NCI-H69 (cell line): ENCODE measurements at places on chromosomes 11 and 22.
A peak's percentile ranks its signal among the peaks of the same experiment; 100 is the strongest.

DNA sequence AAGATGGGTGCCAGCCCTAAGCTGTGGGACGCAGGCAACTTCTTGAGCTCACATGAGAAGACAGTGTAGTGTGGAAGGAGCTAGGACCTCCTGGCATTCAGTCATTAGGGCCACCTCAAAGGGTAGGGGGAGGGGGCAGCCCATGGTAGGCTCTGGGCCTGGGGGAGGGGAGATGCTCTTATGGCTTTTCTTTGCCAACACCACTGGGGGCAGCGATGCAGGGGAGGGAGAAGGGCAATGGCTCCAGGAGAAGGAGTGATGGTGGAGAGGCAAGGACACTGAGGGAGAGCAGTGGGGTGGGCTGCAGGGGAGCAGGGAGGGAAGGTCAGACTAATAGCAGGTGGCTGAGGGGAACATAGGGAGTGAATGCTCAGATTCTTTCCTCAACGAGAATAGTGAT lies 63.3 kb upstream of the SUSD2 start:
- peak; percentile 47 for DNase-seq

GRCh38 chr11:43833657-43834073 lies 47.0 kb upstream of the ALKBH3 start:
- DNase-seq = peak; percentile 91

GRCh38 chr22:37018815-37019308 lies 385 bp downstream of the TST start:
- DNase-seq = peak; percentile 58

DNA sequence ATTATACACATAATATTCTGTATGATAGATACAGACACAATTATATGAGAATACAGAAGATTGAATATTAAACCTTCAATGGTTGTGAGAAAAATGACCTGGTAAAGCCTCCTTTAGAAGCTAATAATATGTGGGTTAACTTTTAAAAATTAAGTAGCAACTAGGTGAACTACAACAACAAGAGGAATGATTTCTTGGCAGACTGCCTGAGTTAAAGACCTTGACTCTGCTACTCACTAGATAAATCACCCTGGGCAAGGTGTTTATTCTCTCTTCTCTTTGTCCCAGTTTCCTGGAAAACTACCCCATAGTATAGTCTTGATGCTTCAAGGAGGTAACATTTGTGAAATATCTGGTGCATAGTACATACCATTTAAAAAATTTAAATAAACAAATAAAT lies 519.6 kb upstream of the TENM4 start:
- no peak for DNase-seq

DNA sequence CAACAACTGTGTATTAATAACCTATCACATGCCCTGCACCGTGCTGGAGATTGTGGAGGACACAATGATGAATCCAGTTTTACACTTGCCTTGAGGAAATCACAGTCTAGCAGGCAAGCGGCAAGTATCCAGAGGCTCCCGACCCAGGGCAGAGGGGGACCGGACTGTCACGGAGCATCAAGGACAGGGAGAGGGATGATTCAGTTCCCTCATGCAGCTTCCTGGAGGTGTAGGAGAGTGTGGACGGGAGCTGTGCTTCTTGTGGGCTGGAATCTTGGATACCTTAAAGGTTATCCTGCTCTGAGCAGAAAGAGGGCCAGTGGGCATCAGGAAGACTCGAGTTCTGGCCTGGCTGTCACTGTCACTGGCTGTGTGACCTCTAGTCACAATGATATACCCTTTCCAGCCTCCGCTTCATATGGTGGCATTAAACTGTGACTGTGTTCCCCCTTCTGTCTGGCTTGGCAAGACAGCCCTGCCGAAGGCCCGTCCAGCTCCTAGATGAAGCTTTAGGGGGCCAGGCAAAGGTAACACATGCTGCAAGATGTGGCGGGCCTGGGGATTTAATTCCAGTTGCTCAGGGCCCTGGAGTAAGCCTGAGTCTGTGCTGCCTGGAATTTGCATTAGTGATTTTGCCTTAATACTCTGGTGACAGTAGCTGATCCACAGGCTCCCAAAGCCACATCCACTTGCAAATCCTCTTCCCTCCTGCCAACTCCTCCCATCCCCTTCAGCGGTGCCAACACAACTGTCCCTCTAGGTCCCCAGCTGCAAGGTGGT lies 162.8 kb downstream of the DSCAML1 start:
- DNase-seq = no peak

DNA sequence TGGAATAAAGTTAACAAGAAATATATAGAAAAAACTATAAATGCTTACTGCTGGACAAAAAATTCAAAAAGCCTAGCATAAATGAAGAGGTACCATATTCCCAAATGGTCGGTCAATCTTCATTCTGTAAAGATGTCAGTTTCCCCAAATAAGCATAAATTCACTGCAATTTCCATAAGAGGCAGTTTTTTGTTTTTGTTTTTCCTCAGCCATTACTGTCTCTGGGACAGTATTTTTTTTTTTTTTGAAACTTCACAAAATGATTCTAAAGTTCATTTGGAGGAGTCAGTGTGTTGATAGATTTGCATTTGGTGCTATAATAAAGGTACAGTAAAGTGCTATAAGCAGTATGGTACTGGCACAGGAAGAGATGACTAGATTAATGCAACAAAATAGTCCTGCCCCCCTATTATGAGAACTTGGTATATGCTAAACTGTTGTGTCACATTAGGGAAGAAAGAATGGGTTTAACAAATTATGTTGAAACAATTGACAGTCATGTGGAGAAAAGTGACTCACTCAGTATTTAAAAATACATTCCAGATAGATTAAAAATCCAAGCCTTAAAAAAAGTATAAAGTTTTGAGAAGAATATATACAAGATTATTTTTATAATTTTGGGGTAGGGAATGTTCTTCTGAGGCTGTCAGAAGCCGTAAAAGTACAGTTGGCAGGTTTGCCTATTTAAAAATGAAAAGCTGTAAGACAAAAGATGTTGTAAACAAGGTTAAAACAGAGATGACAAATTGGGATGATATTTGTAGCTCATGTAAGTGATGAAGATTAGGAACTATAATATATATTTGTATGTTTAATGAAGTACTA lies 2.6 kb upstream of the FTH1 start:
- DNase-seq = no peak

DNA sequence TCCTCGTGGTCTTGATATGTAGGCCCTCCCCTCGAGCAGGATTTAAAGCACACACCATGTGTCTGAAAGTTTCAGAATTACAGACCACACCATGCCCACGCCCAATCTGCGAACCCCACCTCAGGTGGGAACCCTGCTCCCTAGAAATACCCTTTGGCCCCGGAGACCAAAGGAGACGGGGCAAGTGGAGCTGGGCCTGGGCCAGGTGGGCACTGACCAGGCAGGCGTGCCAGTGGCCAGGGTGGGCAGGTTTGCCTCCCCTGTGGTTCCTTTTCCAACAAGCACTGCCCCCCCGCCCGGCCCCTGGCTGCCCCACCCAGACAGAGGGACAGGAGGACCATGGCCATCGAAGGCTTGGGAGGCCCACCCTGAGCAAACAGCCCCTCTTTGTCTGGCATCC lies 400.4 kb downstream of the TBC1D22A start:
- DNase-seq = no peak

- peak; percentile 17 for DNase-seq
These were observed 56.9 kb upstream of the PRSS23 start for GRCh38 chr11:86743223-86744118.

- no peak for DNase-seq
These were observed 19.9 kb upstream of the USP47 start for GRCh38 chr11:11821899-11822298.

DNA sequence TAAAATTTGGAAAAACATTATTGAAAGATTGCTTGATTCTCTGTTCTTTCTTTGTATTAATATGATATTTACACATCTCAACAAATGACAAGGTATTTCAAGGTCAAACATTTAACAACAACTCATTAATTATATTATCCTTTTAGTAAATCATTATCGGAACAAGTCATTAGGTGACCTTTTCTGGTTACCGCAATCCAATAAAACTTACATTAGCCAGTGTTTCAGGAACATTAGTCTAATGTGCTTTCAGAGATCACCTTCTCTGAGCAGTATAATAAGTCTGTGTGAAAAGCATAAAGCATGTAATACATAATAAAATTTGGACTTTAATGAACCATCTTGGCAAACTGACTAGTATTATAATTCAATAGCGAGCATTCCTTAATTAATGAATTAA lies 1466.4 kb downstream of the FAM181B start:
- DNase-seq = no peak

DNA sequence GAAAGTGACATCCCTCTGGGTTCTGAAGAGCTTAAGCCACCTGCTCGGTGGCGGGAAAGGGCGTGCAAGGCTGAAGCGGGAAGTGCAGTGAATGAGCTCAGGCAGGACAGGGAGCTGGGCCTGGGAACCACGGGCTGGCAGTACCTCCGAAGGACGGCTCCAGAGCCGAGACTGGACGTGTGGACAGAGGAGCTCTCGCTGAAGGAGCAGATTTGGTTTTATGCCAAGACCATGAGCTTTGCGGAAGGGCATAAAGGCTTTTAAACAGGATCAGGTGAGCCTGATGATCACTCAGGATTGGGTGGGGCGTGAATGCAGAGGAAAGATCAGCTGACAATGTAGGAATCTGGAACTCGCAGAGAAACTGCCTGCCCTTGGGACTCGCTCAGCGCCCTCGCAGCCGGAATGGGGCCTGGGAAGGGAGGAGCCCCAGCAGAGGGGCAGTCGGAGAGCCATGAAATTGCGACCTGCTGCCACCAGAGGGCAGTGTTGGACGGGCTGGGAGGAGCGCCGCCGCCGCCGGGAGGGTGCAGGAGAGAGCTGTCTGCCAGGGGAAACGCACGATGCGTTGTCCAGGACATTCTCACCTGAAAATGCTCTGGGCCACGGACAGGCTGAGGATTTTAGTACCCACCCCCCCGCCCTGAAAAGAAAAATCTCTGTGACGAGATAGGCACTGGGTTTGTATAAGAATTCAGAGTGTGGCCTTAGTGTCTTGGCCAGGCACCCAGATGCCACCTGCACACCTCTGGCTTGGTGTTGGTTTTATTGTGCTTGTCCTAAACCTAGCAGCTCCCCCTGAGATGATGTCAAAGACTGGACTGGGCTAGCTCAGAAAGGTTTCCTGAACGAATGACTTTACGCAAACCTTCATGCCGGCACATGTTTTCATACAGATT lies 324.4 kb downstream of the NTM start:
- peak; percentile 92 for DNase-seq

DNA sequence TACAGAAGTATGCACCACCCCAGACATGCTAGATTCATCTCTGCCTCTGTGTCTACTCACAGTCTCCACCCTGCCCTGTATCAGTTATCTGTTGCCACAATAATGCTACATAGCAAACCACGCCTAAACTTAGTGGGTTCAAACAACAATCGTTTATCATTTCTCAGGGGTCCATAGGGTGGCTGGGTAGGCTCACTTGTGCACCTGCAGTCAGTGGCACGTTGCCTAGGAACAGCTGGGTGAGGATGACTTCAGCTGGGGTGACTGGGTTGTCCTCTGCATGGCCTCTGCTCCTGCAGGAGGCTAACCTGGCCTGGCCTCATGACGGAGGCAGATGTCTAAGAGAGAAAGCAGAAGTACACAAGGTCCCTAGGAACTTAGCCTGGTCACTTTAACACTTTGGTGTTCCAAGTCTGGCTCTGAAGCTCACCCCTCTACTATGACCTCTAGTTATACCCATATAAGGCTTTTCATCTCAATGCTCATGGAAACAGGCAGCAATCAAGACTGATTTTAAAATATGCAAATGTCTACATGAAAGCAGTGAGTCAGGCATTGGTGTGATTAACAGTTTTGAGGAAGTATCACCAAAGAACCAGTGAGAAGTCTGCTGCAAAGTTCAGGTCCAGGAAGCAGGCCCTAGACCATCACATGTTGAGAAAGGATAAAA lies 10.7 kb downstream of the OLFML1 start:
- DNase-seq = no peak

- no peak for DNase-seq
These were observed 299.9 kb downstream of the DCDC1 start for GRCh38 chr11:31069447-31070205.

DNA sequence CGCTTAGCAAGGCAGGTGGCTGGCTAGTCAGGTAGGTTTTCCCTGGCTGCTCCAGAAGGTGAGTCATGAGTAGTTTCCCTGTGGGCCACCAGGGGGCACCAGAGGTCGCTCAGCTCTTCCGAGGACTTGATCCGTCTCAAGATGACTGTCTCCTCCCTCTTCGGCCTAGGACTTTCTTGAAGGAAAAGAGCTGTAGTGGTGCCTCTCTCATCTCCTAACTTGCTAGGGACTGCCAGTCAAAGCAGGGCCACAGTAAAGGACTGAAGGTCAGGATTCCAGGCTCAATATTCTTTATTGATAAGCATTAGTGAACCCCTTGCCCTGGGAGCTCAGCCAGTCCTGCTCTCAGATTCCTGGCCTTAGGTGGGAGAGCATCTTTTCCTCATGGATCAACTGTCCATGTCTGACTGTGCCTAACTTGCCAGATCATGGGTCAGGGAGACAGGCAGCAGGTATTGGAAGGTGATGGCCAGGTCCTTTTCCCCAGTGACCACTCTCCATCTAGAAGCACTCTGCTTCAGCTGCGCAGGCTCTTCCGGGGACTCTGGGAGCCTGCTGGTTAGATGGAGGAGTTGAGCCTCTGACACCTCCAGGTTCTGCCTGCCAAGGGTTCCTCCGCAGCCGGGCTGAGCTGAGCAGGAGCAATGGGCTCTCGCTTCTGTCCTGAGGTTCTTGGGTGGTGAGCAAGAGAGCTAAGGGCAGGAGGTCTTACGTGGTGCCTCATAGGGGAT lies 1.9 kb downstream of the POLD4 start:
- DNase-seq = peak; percentile 71

DNA sequence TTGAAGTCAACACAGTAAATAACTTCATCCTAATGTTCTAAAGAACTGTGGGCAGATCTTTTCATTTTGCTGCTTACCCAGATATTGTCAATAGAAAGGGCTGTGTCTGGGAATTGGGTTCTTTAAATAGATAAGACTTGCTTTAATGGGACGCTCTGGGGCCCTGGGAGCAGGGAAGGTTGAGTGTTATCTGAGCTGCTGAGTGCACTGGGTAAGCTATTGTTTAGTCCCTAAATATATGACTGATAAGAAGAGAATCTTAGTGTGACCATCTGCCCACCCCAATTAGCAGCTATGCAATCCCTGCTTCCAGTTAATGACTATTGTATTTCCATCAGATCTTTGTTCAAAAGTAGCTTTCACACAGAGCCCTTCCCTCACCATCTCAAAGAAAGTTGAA lies 44.4 kb downstream of the ARHGAP42 start:
- DNase-seq = peak; percentile 18

- DNase-seq = peak; percentile 91
These were observed 861.8 kb downstream of the LRRC4C start for GRCh38 chr11:40597546-40598113.

GRCh38 chr22:49620003-49620556 lies 207.6 kb downstream of the BRD1 start:
- no peak for DNase-seq

DNA sequence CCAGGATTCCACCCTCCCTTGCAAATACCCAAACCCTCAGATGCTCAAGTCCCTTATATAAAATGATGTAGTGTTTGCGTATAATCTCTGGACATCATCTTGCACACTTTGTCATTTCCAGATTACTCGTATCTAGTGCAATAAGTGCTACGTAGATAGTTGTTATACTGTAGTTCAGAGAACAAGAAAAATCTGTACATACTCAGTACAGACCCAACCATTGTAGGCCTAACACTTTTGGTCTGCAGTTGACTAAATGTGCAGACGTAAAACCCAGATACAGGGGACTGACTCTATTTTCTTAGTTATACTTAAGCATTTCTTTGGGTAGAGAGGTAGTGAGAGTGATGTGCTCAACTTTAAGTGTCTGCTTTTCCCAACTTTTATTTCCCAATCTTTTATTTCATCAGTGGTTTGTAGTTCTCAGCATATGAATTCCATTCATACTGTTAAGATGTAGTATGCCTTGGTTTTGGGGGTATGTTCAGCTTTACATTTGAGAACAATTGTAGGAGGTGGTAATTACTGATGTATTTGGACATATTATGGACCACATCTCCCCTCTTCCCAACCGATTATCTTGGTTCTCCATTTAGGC lies 43.9 kb downstream of the DDX6 start:
- no peak for DNase-seq
